ENCODE measurements at places on chromosomes 6 and 20.

- no peak for DNase-seq
These were observed 34.5 kb upstream of the PREX1 start for GRCh38 chr20:48862279-48862678.

DNA sequence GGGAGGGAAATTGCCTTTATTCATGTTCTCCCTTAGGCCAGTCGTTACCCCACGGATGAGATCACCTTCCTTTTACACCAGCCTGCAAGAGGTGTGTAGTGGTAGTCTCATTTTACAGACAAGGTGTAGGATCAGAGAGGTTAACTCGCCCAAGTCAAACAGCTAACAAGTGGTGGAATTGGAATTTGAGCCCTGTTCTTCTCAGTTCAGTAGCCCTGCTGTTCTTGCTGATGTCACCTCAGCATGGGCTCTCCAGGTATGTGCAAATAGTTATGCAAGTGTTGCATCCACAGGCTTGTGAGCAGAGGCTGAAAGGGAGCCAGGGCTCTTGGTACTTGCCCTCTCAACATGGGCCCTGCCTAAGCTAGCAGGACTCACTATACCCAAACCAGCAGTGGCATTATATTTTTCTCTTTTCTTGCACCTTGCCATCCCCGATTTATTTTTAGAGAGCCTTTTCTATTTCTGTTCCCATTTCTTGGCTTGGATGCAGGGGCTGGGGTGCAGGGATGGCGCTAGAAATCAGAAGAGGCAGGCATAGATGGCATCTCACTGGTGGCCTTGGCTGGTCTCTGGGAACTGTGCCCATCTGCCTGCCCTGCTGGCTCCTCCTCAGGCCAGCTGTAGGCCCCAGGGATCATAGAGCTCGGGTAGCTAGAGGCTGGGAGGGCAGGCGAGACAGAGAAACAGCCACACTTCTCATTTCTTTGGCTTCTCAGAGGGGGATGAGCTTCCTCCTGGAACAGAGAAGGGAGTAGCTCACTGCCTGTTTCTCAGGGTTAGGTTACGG is 18.2 kb downstream of the PPARD start:
- peak; percentile 32 for DNase-seq

DNA sequence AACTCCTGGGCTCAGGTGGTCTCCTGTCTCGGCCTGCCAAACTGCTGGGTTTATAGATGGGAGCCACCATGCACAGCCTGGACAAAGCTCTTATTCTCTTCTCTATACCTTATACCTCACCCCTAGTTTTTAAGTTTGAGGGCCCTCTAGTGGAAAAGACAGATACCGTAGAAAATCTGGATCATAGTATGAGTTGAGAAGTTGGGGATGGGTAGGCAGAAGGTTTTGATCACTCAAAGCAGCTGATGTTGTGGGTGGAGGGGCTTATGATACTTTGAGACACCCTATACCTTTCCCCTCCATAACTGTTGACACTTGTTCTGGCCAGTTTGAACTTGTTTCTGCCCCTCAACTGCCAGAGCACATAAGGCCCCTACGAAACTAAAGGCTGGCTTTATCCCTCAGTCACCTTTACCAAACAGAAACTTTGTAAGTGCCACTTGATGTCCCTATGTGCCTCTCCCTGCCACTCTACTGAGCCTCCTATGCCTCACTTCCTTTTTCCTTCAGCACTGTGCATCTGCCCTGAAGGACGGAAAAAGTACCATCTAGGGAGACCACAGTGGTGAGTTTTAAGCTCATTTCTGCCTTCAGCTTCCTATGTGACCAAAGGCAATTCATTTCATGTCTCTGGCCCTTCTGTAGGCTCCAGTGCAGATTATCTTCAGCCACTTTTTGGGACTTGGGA is 28.6 kb downstream of the RALY start:
- no peak for DNase-seq

GRCh38 chr6:63928613-63929012 is 293.0 kb downstream of the PHF3 start:
- no peak for DNase-seq

GRCh38 chr6:112595841-112596240 is 248.7 kb downstream of the RFPL4B start:
- no peak for DNase-seq

Data from C1 segment of cervical spinal cord (tissue), 14 donors.